NCI-H1694 treated with DMSO at 0.1 percent for 48 hours (cell line): ENCODE measurements at places on chromosomes 1 and 21.
A peak's percentile ranks its signal among the peaks of the same experiment; 100 is the strongest.

GRCh38 chr1:230763927-230764591 is 16.9 kb downstream of the CAPN9 start:
- no peak for DNase-seq

GRCh38 chr1:160734301-160734700 is 4.7 kb upstream of the SLAMF7 start:
- DNase-seq: no peak

- DNase-seq: peak; percentile 58
These were observed 3.2 kb downstream of the GPR3 start for GRCh38 chr1:27395441-27396195.

GRCh38 chr1:228333739-228334115 is 72.9 kb downstream of the TRIM11 start:
- DNase-seq: no peak
